ENCODE measurements at places on chromosomes 5 and 9.

DNA sequence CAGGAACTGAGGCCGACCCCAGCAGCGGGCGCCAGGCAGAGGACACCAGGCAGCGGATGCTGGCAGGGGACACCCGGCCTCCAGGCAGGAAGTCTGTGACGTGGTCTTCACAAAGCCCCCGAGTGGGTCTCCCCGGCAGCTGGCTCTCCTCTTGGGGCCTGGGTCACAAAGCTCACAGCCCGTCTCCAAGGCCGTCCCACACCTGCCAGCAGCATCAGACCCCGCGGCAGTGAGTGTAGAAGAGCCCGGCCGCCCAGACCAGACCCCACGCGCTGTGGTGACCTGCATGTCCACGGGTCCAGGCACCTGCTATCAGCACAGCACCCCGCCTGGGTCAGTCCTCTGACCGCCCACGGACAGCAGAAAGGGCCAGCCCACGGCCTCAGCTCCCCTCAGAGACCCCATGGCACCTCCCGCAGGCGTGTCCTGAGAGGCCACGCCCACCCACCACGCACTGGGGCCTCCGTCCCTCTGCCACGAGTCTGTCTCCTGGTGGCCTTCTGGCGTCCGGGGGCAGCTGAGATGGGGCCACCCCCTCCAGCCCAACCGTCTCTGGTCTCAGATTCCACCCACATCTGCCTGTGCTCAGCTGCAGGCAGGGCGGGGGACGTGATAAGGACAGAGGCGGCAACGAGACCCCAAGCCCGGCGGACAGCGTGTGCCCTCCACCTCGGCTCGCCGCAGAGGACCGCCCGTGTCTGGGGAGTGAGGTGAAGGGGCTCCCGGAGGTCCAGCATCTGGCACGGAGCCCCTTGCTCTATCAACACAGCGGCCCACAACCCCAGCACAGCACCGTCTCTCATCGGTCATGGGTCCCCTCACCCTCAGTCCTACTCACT is 34.2 kb downstream of the EXD3 start:
- DNase-seq = no peak

DNA sequence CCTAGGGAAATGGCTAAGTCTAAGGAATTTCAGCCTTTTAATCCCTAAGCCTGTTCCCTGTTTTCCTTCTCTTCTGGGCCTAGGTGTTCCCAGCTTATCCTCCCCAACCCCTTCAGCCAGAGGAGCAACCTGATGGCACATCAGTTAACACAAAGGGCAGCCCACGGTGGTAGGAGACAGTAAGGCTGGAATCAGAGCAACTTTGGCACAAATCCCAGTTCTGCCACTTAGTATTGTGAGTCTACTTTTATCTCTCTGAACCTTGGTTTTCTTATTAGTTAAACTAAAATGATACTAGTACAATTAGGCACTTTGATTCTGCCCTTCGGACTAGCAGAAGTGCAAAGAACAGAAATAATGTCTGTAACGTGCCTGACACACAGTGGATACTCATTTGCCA is 246.8 kb downstream of the SAXO1 start:
- DNase-seq = no peak

DNA sequence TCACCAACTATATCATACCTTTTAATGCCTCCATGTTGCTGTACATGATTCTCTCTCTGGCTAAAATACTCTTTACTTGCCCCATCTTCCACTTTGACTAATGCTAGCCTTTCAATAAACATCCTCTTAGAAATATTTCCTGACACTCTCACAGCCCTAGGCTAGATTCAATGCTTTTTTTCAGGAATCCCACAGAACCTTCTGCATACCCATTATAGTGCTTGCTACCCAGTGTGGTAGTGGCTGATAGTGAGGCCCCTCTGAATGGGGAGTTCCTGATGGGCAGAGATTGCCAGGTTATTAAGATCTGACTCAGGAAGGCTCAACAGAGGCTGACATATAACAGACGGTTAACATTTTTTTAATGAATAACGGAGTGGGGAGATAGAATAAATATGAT is 11.6 kb downstream of the SSBP2 start:
- DNase-seq = no peak

DNA sequence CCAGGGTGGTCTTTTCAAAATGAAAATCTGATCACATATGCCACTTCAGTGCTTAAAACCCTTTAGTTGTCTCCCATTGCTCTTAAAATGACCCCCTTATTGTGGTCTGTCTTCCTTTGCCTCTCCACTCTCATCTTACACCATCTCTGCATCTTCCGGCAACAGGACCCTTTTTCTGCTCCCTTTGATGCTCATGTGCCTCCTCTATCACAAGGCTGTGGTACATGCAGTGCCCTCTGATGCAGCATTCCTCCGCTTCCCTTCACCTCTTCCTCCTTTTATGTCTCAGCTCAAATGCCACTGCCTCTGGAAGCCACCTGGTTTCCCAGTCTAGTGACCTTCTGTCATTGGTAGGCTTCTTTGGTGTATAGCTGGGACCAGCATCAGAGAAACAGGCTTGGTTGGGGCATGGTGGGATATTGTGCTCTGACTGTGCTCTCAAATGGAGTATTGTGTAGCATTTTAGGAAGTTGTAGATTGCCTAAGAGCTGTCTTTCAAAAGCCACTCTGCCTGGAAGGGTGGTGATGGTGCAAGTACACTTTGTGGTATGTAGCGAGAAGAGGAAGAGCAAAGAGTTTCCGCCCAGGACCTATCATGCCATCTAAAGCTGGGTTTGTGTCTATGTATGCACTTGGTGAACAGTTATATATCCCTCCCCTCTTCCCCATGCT is 28.1 kb downstream of the ARHGAP26 start:
- no peak for DNase-seq

DNA sequence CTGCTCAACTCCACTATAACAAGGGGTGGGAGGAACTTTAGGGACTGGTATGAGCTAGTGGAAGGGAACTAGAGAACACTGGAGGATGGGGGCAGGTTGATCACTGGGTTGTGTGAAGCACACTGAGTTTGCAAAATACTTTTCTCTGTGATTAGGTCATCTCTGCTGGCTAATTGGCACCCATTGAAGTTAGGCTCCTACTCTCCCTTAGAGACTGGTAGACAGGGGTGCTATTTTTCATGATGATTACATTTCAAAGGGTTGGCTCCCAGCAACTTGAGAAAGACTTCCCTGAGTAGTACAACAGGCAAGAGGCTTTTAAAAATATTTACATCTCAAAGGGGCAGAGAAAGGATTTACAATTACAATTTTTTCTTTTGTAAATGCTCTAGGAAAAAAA is 50.4 kb upstream of the MTAP start:
- no peak for DNase-seq

DNA sequence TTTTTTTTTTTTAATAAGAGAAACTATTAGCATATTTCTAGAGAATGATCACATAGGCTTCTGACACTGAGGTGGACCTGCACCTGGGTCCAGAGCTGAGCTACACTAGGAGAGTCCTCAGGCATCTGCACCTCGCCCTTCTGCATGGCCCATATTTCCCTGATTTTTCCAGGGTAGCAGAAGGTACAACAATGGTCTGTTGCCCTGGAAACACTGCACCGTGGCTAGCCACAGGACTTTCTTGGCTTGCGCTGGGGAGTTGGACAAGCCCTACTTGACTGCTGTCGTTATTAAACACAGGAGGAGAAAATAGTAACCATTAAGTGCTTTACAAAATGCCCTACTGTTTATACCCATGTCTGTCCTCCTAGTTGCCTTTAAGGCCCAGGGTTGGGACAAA is 615.7 kb upstream of the MEF2C start:
- DNase-seq = no peak

DNA sequence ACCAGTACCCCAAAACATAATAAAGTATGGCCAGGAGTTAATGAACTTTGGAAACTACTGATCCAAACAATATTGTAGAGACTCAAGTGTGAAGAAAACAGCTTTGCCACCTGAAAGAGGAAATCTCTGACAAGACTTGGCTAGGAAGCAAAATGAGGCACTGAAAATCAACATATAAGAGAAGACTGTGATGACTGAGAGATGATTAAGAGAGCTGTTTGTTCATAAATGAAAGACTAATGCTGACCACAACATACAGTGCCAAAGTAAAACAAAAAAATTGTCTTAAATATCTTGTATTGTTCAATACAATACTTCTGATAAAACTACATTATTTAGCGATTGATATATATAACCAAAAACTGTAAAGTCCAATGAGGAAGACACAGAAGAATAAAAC is 7.2 kb downstream of the RC3H2 start:
- DNase-seq = peak; percentile 20

- no peak for DNase-seq
These were observed 49.4 kb upstream of the ZBTB43 start for GRCh38 chr9:126755317-126755875.

GRCh38 chr9:130441031-130441430 is 3.7 kb upstream of the ASS1 start:
- no peak for DNase-seq

DNA sequence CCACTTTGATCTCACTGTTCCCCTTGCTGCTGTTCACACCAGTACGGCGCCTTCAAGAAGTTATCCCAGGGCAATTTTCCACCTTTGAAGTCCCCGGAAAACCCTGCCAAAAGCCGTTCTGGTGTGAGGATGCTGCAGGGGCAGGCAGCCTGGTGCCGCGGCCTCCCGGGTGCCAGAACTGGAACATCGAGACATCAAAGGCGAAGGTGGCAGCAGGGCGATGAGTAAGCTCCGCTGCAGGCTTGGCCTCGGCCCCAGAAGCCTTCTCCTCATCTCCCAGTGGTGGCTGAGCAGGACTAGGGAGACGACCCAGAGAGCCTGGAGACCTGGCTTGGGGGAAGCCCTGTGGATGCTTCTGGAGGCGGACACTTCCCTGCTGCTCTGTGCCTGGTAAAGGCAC is 115.3 kb upstream of the MSX2 start:
- no peak for DNase-seq

DNA sequence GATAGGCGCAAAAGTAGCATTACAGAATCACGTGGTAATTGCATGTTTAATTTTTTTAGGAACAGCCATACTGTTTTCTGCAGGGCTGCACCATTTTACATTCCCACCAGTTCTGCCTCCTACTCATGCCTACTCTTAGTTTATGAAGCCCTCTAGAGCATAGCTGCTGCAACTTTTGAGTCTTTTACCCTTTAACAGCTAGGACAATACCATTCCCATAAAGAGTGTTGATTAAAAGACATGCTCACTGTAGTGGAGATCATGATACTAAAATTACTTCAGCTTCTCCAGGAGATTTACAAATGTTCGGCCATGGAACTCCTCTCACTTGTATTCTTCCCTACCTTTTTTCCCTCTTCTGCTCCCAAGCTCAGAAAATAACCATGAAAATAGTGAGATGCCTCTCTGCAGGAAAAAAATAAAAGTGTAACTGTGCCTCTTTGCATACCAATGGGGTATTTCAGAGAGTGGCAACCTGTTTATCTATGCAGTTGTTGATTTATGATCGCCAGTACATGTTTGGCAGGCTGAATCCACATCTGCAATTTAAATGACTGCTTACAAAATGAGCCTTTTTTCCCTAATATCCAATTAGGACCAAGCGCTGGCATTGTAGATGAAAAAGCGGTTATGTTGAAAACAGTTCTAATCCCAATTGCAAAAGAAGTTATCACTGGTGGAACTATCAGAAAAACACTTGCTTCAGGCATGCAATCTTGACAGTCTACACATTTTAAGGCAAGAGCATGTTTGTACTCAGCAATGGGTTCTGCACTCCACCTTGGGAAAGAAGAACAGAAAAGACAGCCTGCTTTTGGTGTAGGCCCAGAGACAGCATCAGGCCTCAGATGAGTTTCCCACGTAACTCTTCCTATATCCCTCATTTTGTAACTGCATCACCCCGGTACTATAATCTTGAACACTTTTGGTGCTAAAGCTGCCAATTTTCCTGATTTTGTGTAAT is 131.1 kb downstream of the ADAMTSL1 start:
- DNase-seq = no peak

GRCh38 chr5:133316346-133317343 is 264.8 kb downstream of the HSPA4 start:
- no peak for DNase-seq

- no peak for DNase-seq
These were observed 13.4 kb upstream of the ZDHHC21 start for GRCh38 chr9:14706530-14707140.

DNA sequence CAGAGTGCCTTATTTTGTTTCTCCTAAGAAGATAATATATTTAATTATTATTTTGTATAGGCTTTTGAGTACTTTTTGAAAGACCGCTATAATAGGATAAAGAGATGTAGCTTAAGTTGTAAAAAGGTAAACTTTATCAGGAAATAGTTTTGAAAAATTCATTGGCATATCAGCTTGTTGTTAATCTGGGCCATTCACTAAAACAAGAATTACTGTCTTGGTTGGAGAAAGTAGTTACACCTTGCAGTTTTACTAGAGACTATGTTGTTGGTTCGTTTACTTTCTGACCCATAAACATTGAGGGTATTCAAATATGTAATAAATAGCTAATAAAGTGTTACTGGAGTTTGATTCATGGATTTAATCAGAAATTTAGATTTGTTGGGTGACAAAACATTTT is 33.7 kb downstream of the TNPO1 start:
- no peak for DNase-seq

DNA sequence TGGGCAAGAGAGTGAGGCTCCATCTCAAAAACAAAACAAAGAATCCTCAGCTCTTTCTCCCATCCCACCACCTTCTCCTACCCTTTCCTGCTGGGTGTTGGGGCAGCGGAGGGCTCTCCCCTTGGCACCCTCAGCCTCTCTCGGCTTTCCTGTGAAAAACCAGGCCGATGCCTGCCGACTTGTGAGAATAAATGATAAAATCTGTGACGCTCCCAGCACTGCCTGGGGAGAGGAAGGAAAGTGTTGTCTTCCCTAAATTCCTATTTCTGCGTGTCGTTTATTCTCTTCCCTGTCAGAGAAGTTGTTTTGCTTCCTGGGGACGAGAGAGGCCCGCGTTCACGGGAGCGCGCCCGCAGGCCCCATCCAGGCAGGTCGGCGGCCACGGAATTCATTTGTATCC is 19.7 kb downstream of the NEK6 start:
- DNase-seq = no peak

- DNase-seq = no peak
These were observed 36.0 kb downstream of the BNIP1 start for GRCh38 chr5:173180331-173180730.
